ENCODE measurements at places on chromosomes 1 and 21. TPM values are rescaled to one million over a fixed set of nuclear protein-coding genes. Genes with fewer than 3 reads are reported as not detected.

Gene C1orf116
- total RNA-seq: 62.2 TPM

Gene OR2T8
- total RNA-seq: not detected

DNA sequence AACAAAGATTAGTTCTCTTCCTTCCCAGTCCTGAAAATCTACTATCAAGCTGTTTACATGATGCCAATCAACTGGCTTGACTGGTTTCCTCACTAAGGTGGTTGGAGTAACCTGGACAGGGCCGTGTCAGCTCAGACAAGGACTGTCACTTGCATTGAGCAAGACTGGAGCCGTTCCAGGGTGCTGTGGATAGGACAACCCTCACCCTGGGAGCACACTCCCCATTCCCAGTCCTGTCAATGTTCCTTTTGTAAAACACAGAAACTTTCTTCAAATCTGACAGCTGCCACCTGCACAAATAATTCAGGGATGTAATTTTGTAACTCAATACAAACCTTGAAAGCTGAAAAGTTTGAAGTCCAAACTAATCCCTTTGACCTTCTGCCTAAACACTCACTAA lies 31.4 kb downstream of the PLPP3 start:
- peak; percentile 93 for ATAC-seq

DNA sequence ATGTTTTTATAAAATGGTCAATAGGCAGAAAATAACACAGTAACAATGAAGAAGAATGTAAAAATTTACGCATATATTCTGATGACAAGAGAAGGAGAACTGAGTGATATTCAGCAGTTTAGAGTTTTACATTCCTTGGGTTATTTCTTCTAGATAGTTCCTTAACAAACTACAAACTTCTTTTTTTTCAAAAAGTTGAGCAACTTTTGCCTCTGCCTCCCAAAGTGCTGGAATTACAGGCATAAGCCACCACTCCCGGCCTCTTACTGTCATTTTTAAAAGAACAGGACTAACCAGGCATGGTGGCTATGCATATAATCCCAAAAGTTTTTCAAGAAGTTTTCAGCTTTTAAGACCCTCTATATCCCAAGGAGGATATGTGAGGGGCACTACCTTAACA lies 32.9 kb downstream of the ARNT start:
- ATAC-seq: no peak

DNA sequence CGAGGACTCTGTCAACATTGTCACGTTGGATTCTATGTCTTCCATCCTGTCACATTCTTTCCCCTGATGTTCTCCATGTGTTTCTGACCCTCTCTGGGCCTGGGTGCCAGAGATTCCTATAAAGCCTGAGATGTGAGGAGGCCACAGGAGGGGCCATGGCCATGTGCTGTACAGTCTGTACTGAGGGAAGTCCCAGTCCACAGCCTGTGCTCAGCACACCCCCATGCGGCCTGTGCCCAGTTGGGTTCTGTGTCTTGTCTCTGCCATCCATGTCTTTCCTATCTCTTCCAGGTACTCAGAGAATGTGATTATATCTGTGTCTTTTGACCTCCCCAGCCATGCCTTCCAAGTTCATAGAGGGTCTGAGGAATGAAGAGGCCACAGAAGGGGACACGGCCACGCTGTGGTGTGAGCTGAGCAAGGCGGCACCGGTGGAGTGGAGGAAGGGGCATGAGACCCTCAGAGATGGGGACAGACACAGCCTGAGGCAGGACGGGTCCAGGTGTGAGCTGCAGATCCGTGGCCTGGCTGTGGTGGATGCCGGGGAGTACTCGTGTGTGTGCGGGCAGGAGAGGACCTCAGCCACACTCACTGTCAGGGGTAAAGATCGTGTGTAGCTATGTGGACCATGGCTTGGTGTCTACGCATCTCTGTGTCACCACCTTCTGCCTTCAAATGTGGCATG lies 86.1 kb downstream of the OBSCN start:
- ATAC-seq: no peak

DNA sequence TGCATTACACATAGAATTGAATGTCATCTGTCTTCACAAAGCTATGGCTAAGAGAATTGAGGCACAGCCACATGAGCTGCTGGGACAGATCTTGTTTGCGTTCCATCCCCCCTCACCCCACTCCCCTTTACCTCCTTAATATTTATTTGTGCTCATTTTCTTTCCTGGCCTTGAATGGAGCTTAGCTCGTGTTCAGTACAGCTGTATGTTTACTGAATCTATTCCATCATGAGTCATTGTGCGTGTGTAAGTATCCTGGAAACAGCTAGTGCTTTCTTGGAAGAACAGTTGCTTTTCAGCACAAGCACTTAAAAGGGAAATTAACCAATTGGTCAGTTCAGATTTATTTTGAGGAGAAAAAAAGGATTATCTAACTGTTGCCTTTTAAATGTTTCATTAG lies 14.7 kb downstream of the PROX1 start:
- no peak for ATAC-seq

- ATAC-seq: peak; percentile 57
Measured at GRCh38 chr1:41474490-41475271, 9.8 kb downstream of the EDN2 start.

GRCh38 chr1:201419256-201419655 lies 2.3 kb downstream of the TNNI1 start:
- ATAC-seq: no peak

Gene PCBP3
- 0.72 TPM for total RNA-seq

DNA sequence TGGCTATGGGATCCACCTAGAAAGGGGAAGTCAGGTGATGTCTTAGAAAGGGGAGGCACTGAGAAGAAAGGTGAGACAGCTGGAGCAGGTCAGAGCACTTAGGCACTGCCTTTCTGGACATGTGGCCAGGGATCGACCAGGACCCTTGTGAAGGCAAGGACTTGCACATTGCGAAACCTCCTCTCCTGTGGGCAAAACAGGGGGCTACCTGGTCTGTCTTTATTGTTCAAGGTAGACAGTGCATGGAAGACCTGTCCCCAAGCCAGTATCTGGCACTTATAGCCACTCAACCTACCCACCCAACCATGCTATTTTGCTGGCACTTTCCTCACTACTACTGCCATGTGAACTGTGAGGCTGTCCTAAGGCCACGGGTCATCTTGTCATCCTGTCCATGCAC lies 67.2 kb downstream of the NAV1 start:
- ATAC-seq: no peak

- ATAC-seq: no peak
Measured at GRCh38 chr1:241847540-241847795, 536 bp upstream of the EXO1 start.

Gene NTNG1
- 0.48 TPM for total RNA-seq

Gene ILDR2
- total RNA-seq: 0.08 TPM

DNA sequence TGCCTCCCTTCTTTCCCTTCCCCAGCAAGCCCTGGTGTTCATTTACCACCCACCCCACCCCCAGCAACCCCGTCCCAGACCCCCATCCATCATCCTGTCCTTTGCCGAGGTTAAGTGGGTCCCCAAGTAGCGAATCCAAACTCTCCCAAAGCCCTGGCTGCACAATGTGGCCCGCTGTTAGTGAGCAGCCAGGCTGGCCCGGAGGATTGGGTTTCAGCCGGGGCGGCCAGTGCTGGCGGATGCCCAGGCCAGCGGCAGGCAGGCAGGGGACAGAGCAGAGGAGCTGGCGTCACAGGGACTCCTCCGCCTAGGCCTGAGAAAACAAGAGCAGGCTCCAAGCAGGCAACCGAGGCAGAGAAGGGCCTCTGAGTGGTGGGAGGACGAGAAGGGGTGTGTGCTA lies 61.4 kb downstream of the EPHB2 start:
- no peak for ATAC-seq

GRCh38 chr1:224502459-224503160 lies 68.0 kb upstream of the WDR26 start:
- ATAC-seq: peak; percentile 6

Gene RCC1
- 33.3 TPM for total RNA-seq

Gene CA6
- total RNA-seq: not detected

Gene FAM177B
- 0.64 TPM for total RNA-seq

DNA sequence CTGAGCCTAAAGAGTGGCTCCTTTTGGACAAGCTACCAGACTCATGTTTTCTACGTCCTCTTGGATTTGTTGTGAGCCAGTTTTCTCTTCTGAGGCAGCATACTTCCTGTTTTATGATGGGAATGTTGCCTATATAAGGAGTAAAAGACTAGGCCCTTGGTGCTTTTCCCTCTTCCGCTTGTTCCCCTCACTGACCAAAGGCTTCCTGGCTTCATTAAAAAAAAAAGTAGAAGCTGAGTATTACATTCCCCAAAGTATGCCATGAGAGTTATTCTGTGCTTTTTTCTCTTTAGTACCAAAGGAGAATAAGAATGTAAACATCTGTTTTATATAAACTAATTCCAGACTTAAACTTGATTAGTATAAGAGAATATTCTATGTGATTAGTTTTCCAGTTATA lies 6.5 kb upstream of the HMCN1 start:
- ATAC-seq: no peak

Gene KIF21B
- 0.52 TPM for total RNA-seq

DNA sequence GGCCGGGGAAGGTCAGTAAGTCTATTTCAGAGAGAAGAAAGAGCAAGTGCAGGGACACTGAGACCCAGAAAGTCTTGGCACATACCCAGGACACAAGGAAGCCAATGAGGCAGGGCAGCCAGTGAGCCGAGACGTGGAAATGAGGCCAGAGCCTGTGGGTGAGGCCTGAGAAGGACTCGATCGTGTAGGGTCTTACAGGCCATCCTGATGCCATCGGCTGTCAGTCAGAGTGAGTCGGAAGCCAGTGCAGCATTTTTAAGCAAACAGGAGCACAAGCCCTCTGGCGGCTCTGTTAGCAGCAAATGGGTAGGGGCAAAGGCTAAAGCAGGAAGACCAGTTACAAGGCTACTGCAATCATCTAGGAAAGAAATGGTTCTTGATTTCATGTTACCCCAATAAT lies 6.1 kb upstream of the GJB3 start:
- ATAC-seq: no peak

DNA sequence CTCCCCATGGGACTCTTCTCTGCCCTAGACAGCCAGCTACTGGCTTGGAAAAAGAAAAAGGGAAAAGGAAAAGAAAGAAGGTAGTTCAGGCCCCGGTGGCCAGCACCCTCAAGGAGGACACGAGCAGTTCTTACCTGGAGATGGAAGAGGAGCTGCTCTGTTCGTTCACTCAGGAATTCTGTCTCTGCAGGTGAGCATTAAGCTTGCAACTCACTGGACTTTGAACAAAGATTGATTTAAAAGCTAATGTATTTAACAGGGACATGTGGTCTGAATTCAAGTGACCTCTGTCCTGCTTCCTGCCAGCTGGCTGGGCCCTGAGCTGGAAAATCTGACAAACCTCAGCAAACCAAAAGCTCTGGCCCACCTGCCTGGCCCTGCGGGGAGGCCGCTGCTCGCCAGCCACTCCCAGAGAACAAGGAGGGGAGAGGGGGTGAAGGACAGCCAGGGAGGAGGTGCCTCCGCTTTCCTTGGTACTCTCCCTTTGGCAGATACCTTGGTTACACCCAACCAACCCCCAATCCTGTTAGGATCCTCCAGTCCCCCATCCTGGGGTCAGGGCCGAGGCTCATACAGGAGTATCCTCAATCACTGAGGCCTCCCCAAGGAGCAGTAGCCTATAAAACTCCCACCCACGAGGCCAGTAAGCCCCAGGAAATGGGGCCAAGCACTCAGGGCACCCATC lies at the start of gene PDZK1:
Gene PDZK1, minus strand, starts transcription at position 186 of the 685 bp plus-strand sequence. CDS start 19,347 bp downstream, outside the sequence.
- ATAC-seq: no peak

All from esophagus mucosa (tissue), 1 donor.